ENCODE measurements at places on chromosomes 5 and 9. TPM values are rescaled to one million over a fixed set of nuclear protein-coding genes. Genes with fewer than 3 reads are reported as not detected.

The IFNA17 gene
- not detected for total RNA-seq

The ZNF169 gene
- 8.7 TPM for total RNA-seq

The C9 gene
- total RNA-seq: not detected

The WWC1 gene
- 7.1 TPM for total RNA-seq

The BAAT gene
- total RNA-seq: not detected

The CARTPT gene
- total RNA-seq: not detected

The CD180 gene
- 2.5 TPM for total RNA-seq

The UBLCP1 gene
- total RNA-seq: 22.0 TPM

The TMEM215 gene
- 0.21 TPM for total RNA-seq

The KCNN2 gene
- 22.3 TPM for total RNA-seq

The TLX3 gene
- 0.32 TPM for total RNA-seq

The NR2F1-AS1 gene
- total RNA-seq: 61.4 TPM

The C6 gene
- total RNA-seq: 1.1 TPM

The TRUB2 gene
- total RNA-seq: 13.7 TPM

The NUTM2G gene
- total RNA-seq: not detected

The PKD2L2 gene
- 0.21 TPM for total RNA-seq

The MYORG gene
- total RNA-seq: 2.4 TPM

The PCAT7 gene
- total RNA-seq: 0.05 TPM

The ELOVL7 gene
- total RNA-seq: 2.6 TPM

The LCN1 gene
- not detected for total RNA-seq

The MED10 gene
- 15.1 TPM for total RNA-seq

The GFI1B gene
- 0.26 TPM for total RNA-seq

The PCDHGB1 gene
- 5.7 TPM for total RNA-seq

All from urinary bladder (tissue), 4 donors.